Activated CD8-positive, alpha-beta memory T cell treated with anti-CD3 and anti-CD28 coated beads for 1 hour (primary cell): ENCODE measurements at places on chromosomes 3 and 15.

- no peak for DNase-seq
These were observed 34.8 kb downstream of the NMNAT3 start for GRCh38 chr3:139642996-139643395.

GRCh38 chr3:111472556-111472955, 69.4 kb upstream of the CD96 start:
- no peak for DNase-seq

GRCh38 chr3:142724682-142725356, 985 bp downstream of the TRPC1 start:
- no peak for DNase-seq

DNA sequence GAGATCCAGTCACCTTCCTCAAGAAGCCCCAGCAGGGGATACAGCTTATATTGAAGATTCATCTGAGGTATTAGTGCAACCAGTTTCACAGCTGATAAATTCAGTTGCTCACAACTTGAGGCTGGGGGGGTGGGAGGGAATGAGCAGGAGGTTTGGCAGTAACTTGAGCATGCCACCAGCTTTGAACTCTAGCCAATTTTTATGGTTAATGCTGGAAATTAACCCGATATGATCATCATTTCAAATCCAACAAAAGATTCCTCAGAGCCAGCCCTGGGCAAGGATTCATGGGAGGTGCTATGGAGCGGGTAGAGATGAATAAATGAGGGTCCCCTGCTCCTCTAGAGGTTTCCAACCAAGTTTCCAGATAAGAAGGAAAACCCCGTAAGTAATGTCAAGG, 73.1 kb upstream of the HES1 start:
- no peak for DNase-seq

- DNase-seq, result no peak
These were observed 230.6 kb upstream of the PEX5L start for GRCh38 chr3:180267202-180267843.

DNA sequence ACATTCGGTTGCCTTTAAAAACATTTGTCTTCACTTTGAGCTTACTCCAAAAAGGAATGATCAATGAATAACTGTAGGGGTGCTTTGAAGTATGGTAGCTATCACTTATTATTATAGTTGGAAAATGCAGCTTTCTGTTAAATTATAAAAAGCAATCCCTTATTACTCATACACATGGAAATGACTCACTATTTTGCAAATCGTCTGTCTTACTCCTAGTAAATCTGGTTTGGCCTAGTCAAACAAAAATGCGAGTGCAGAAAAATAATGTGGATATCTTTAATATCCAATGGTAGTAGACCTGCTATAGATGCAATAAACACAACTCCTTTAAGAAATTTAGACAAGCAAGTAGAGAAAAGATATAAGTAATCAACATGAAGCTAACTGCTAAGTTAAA, 112.5 kb downstream of the ZIC1 start:
- no peak for DNase-seq

DNA sequence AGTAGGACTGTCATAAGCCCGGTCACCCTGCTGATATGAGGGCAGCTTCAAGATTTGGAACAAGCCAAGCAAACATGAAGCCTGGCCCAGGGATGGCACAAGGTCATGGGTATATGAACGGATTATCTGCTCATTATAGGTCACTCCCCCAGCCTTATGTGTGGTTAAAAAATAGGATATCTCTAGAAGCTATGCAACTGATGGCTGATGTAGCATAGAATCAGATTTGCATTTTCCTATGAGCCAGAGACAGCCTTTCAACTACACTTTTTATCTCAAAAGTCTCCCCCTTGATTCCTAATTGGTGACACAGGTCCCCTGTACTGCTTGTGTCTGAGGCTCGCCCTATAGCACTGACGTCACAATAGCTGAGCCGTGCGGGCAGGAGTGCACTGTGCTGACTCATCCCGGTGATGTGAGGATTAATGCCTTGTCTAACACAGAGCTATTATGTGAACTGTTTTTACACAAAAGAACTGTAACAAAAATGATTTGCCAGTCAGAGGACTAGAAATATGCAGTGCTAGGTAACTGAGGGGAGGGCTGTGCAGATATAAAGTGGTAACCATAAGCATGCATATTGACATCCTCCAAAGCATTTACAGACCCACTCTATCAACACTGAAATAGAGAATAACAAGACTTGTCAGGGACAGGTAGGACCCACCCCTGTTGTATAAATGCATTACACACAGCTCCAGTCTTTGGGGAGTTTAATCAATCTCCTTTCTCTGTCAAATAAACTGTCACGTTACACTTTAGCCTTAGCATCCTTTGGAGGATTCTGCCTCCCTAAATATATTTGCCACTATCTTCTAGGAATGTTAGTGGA, 204.9 kb downstream of the TIGIT start:
- DNase-seq, result no peak

GRCh38 chr15:64706011-64706911, 69.1 kb downstream of the RBPMS2 start:
- no peak for DNase-seq

- DNase-seq, result no peak
These were observed 25.4 kb upstream of the EDEM1 start for GRCh38 chr3:5162102-5162501.

GRCh38 chr15:90375071-90375470, 13.0 kb upstream of the IQGAP1 start:
- no peak for DNase-seq

DNA sequence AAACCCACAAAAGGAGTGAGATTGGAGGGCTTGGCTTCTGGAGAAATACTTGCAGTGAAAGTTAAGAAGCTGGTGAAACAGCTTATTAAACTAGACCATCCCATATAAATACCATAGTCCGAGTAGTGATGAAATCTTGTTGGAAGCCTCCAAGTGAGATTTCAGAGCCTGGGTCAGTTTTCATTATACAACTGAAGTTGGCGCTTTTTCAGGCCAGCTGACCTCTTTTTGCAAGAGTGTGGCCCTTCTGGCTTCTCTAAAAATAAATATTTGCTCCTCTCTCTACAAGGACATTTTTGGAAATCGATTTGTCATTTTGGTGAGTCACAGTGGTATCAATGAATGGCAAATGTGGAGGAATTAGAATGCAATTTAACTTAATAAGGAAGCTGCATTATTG, 51.2 kb upstream of the THRB start:
- no peak for DNase-seq

GRCh38 chr3:124275412-124275811, 283.5 kb upstream of the ROPN1 start:
- DNase-seq, result no peak

DNA sequence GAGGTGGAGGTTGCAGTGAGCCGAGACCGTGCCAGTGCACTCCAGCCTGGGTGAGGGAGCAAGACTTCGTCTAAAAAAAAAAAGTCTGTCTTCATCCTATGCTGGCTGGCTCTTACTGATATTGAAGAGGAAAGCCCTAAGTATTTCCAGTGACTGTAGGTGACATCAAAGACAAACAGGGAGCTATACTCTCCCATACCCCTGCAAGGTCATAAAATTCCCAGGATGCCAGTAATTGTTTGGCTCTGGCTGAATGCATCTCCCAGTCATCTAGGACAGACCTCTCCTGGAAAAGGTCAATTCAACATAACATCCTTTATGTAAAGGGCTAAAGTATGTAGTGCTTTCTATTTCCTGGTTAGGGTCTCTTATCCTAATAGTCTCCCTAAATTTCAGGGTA, 8.0 kb downstream of the ZBBX start:
- DNase-seq, result no peak
